Psoas muscle (tissue), 8 donors: ENCODE measurements at places on chromosomes 1 and 21. TPM values are rescaled to one million over a fixed set of nuclear protein-coding genes. Genes with fewer than 3 reads are reported as not detected.

DNA sequence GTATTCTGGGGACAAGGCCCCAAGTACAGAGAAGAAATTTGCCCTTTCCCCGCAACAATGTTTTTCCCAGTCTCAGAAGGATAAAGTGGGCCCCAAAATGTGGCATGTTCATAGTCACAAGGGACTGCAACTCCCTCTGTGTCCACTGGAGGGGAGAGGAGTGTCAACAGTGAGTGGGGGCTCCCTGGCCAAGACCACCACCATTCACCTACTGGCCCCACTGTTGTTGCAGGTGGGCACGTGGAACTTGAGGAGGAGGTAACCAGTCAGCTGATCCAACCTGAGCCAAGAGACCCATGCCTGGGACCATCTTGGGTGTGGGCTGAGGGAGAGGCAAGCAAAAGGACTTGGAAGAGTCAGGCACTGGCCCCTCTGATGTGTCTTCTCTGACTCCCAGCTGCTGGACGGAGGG lies 777 bp downstream of the NUDT17 start:
- no peak for DNase-seq
- H3K27me3 ChIP-seq = no peaks in the 10 kb centered on the region
- H3K4me3 ChIP-seq = peak overlapping the region; percentile 78
- peaks cover 10% of the 10 kb centered on the region for H3K4me1 ChIP-seq

DNA sequence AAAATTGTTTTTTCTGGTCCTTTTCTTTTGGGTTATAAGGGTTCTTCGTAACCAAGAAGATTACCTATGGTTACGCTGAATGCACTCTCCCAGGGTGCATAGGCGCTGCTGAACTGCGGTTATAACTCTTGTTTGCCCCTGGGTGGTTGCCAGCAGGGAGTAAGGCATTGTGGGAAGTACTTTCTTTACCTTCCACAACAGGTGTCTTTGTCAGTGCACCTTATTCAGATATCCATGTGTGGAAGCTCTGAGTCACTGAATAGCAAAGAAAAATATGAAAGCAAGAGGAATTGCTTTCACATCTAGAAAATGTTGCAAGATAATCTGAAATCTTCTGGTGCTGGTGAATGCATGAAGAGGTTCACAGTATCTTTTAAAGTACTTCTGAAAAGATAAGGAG lies 124.4 kb upstream of the CACYBP start:
- no peaks in the 10 kb centered on the region for H3K27me3 ChIP-seq
- H3K36me3 ChIP-seq = no peaks in the 10 kb centered on the region

GRCh38 chr1:186297439-186298045 lies 77.5 kb downstream of the TPR start:
- no peak overlapping the region for H3K4me3 ChIP-seq
- no peak overlapping the region for H3K27ac ChIP-seq
- H3K4me1 ChIP-seq = no peaks in the 10 kb centered on the region
- no peaks in the 10 kb centered on the region for H3K27me3 ChIP-seq
- no peaks in the 10 kb centered on the region for H3K36me3 ChIP-seq

DNA sequence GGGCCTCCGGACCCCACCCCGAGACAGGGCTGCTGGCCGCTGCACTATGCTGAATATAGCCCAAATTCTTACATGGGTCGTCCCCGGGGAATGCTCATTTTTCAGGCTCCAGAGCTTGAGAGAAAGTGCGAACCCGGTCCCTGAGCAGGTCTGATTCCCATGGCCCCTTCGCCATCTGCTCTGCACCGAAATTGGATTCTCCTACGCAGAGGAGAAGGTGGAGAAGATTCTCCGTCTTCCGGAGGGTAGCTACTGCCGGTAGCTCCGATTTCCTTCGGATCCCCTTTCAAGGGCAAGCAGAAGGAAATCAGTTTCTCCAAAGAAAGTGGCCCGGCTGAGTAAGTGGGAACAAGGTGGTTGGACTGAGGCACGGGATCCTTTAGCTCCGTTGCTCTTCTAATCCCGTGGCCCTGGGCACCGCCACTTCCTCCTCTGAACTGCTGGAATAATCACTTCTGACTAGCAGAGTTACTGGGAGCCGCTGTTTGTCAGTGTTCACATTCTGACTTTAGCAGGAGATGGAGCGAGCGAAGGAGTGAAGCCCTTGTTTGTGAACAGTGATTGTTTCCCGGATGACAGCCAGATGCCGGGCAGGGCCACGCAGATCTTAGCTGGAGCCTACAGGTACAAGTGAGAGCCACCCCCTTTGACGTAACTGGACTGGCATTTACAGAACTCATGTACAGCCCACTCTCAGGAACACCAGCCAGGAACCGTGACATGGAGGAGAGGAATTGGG lies 1.1 kb upstream of the ZNF496 start:
- no peaks in the 10 kb centered on the region for H3K27me3 ChIP-seq
- peak overlapping the region; percentile 99 for H3K4me3 ChIP-seq
- peaks cover 25% of the 10 kb centered on the region for H3K36me3 ChIP-seq
- peak; percentile 61 for DNase-seq

Gene HSF2BP
- polyA plus RNA-seq = 0.35 TPM

DNA sequence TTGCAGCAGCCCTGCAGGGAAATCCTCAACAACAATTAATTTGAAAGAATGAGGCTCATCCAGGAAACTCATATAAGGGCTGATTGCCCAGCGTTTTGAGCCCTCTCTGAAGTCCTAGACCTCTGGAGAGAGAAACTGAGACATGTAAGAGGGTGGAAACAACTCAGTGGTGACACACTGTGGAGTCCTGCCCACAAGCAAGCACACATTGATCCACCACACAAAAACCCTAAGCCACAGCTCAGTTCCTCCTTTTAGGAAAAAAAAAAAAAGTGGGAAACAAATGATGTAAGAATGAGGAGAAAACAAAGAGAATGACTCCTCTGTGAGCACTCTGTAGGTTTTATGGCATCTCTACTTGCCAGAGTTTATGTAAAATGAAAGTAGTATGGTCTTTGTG lies 22.9 kb upstream of the PLA2G5 start:
- no peaks in the 10 kb centered on the region for H3K27me3 ChIP-seq
- H3K4me1 ChIP-seq = no peaks in the 10 kb centered on the region
- no peak overlapping the region for H3K27ac ChIP-seq
- H3K4me3 ChIP-seq = no peak overlapping the region
- no peak for DNase-seq
- H3K36me3 ChIP-seq = no peaks in the 10 kb centered on the region

Gene FCMR
- polyA plus RNA-seq = 8.4 TPM

- H3K4me3 ChIP-seq = no peak overlapping the region
- H3K27ac ChIP-seq = no peak overlapping the region
- no peak for DNase-seq
- H3K4me1 ChIP-seq = no peaks in the 10 kb centered on the region
- no peaks in the 10 kb centered on the region for H3K27me3 ChIP-seq
Observed at GRCh38 chr1:29753771-29754572, 517.6 kb downstream of the PTPRU start.

Gene OVAAL
- polyA plus RNA-seq = not detected

GRCh38 chr1:169833179-169833901 lies 38.6 kb upstream of the METTL18 start:
- H3K4me3 ChIP-seq = no peak overlapping the region
- H3K27ac ChIP-seq = no peak overlapping the region
- no peaks in the 10 kb centered on the region for H3K27me3 ChIP-seq
- H3K4me1 ChIP-seq = no peaks in the 10 kb centered on the region
- no peaks in the 10 kb centered on the region for H3K36me3 ChIP-seq
- no peak for DNase-seq
